Activated T-cell treated with anti-CD3 and anti-CD28 coated beads for 4 hours (primary cell): ENCODE measurements at places on chromosomes 5 and 9.

- no peak for DNase-seq
Measured at GRCh38 chr9:124370896-124371582, 44.2 kb downstream of the PSMB7 start.

DNA sequence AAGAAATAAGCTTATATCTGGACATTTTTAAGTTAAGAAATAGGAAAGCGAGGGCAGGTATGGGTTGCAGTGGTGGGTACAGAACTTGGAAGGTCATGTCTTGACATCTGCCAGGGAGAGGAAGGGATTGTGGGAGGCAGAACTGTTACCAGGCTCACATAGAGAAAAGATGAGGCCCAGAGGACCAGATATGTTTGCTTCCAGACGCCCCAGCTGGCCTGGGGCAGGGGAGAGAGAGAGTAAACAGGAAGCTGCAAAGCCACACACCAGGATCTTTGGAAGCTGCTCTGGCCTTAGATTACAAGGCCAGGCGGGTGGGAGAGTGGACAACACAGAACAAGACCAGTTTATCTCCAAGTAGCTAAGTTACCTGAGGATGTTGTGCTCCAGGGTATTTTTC, 71.2 kb downstream of the MARCHF11 start:
- no peak for DNase-seq

DNA sequence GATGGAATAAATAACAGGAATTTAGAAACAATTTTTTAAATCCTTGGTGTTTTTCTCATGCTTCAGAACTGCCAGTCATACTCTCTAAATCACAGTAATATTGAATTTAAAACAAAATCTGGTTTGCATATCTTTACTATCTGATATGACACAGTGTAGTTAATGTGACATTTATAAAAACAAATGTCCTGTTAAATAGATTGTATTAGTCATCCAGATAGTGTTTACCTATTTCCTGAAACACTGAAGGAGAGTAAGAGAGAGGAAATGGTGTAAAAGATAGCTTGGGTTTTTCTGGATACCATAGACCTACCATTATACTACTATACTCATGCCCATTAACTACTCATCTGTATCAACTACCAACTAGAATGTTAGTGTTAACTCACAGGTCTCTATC, 292.3 kb downstream of the MAN2A1 start:
- DNase-seq: no peak

- DNase-seq: no peak
Measured at GRCh38 chr5:18312016-18312415, 677.8 kb downstream of the TAF11L14 start.

DNA sequence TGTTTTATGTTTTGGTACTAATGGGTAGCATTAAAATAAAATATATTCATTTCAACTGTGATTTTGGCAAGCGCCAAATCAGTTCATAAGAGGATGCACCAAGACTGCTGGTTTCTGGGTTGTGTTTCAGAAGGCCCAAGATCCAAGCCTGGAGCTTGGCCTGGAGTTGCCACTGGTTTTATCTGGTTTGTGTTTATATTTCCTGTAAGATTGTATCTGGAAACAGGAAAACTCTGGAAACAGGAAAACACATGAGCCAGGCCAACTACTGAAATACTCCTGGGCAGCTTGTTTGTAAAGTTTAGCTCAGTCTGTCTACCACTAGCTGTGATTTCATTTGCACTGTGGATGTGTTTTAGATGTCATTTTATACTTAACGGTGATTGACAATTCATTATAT, 5.5 kb downstream of the FSTL4 start:
- DNase-seq: no peak

- no peak for DNase-seq
Measured at GRCh38 chr5:179266291-179267070, 78.8 kb downstream of the ADAMTS2 start.

DNA sequence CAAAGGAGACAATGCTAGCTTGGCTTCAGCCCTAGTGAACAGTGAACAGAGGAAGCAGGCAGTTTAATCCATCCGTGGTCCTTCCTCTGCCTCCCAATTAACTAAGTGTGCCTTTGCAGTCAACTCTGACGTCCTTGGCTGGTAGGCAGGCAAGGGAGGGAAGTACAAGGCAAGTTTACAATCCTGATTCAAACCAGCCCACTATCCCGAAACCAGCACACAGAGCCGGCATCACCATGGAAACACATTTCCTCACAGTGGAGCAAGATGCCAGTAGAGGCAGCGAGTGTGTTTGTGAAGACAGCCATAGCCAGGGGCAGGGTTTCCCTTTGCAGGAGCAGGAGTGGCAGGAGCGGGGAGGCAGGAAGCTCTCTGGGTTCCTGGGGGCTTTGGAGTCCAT, 73.9 kb downstream of the GOLPH3 start:
- no peak for DNase-seq

GRCh38 chr9:119053070-119053469, 316.2 kb downstream of the BRINP1 start:
- DNase-seq: no peak
